Suppressor macrophage (primary cell): ENCODE measurements at places on chromosomes 1 and 21.

GRCh38 chr1:109111386-109112055 is 2.4 kb upstream of the ELAPOR1 start:
- peak; percentile 65 for DNase-seq

- no peak for DNase-seq
These were observed 8.1 kb downstream of the TFF3 start for GRCh38 chr21:42307106-42307505.

DNA sequence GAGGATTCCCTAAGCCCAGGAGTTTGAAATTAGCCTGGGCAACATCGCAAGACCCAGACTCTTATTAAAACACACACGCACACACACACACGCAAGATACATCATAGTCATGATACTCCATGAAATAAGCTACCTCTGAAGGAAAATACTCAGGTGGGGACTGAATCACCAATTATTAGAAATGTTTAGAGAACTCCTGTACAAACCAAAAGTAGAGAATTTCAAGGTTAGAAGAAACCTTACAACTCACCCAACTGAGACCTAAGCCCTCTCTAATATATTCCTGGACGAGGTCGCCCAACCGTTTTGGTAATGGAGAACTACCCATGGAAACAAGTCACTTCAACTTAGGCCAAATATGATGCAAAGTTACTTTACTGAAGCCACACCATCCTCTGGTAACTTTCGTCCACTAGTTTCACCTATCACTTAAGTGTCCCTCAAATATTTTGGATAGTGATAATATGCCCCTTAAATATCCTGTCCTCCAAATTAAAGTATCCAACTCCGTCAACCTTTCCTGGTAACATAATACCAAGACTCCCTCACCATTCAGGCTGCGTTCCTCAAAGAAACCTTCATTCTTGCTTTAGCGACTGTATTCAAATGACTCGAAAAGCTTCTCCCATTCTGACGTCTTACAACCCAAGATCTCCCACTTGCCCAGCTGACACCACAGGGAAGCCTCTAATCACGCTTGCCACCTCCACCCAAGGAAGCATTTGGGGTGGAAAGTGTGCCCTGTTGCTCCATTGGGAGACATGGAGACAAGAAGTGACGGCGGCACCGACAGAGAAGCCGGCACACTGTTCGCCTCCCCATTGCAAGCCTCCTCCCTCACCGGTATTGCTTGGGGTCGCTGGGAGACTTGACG is 856 bp downstream of the NRDC start:
- peak; percentile 72 for DNase-seq

DNA sequence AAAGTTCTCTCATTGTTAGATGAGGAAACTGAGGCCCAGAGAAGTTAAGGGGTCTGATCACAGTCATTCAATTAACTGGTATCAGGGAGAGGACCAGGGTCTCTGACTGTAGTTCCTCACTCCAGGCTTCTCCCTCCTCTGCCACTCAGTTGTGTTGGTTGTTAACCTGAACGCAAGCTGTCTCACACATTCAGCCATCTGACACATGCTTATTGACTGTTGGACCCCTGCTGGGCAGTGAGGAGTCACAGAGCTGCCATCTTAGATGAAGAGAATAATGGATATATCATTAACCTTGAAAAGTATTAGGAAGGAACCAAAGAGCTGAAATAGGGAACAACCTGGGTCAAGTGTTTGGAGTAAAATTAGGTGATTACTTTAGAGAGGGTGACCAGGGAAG is 194.8 kb downstream of the ZZZ3 start:
- no peak for DNase-seq

DNA sequence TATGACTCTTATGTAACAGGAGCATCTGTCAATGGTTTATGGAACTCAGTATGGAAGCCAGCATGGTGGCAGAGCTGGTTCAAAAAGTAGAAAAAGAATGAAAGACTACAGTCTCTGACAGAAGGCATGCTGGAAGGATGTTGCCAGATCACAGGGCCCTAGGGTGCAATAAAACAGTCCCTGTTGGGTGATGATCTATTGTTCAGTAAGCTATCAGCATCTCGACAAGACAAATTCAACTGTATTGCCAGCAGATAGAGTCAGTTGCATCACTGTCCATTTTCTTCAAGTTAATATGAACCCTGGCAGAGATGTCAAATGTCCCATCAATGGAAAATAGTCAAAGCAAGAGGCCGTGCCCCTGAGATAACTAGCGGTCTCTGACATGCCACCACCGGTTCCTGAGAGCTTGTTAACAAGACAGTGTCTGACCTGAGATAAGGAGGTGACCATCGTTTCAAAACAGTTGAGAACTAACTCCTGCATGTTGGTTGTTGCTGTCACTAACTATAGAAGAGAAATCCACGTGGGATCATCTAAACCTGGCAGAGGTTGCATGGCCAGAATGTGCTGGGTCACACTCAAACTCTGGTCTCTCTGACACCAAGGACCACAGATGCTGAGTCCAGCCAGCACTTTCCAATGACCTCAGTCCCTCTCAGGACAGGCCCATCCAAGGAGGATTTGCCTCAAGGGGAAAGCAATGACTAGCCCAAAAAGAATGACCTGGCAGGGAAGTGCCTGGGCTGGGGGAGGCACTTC is 125.9 kb downstream of the RIPK4 start:
- DNase-seq = no peak

DNA sequence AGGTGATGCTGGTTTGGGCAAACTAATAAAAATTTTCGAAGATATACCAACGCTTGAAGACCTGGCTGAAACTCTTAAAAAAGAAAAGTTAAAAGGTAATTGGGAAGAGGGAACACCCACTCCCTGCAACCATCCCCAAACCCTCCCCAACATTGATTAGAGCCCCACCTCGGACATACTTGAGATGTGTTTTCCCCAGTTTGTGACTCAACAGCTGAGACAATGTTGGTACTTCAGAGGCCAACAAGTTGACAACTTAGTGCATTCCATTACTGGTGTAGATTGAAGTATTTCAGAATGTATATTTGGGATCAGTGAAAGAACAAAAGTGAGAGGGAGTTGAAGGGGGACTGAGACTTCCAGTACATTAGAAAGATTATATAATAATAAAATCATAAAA is 5.1 kb downstream of the IFI16 start:
- DNase-seq = no peak

GRCh38 chr1:18511874-18512150 is 31.1 kb downstream of the KLHDC7A start:
- no peak for DNase-seq

DNA sequence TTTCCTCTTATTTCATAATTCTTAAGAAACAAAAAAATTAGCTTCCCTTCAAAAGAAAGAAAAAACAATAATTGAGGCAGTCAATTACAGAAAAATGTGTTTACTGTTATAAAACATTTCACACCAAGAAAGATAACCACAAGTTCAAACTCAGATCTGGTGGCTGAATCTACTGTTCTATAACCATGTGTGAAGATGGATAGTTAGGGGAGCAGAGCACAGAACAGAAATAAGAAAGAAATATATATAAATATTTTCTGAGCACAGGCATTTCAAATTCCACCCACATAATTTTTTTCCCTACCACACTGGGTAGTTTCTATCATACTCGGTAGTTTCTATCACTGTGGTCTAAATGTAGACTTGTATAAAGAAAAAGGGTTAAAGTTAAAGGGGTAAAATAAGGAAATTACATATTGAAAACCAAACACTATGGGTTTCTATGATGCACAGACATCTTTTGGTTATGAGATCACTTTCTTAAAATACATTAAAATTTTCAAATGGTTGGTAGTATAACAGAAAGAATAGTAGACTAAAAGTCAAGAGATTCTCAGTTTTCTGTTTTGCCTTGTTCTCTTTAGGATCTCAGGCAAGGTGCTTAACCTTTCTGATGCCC is 10.8 kb downstream of the LYST start:
- no peak for DNase-seq

DNA sequence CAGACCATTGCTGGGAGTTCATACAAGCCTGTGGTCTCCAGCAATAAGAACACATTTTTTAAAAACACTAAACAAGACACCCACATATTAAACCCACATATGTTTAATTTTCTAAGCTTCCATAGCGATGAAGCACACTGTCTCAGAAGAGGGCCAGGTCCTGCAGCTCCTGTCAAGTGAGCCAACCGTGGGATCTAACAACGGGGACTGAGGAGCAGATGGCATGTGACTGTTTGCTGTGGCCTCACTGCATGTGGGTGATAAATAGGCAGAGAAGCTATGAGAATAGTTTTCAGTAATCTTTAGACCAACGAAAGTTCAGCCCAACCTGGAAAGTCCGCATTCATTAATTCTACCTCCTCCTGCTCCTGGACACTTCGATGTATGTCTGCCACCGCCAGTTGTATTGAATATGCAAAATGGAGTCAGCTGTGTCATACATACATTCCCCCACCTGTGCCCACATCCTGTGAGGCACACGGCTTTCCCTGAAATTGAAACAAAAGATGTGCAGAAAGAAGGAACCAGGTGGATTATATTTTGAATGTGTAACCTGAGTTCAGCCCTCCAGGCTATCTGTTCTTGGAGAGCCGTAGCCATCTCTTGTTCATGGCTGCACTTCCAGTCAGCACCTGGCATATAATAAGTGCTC is 88.2 kb downstream of the MIS18A start:
- DNase-seq = no peak

GRCh38 chr1:112457241-112457640 is 51.5 kb upstream of the WNT2B start:
- DNase-seq = no peak

DNA sequence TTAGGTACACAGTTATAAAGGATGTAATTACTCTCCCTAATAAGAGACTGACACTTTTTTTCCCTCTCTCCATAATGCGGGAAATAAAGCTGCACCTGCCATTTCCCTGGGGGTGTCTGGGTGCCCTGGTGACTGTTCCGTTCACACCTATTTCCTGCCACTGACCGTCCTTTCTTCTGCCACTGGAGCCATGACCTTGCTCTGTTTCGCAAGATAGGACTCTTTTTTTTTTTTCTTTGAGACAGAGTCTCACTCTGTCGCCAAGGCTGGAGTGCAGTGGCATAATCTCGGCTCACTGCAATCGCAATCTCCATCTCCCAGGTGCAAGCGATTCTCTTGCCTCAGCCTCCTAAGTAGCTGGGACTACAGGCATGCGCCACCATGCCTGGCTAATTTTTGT is 66.1 kb upstream of the SERBP1 start:
- no peak for DNase-seq

DNA sequence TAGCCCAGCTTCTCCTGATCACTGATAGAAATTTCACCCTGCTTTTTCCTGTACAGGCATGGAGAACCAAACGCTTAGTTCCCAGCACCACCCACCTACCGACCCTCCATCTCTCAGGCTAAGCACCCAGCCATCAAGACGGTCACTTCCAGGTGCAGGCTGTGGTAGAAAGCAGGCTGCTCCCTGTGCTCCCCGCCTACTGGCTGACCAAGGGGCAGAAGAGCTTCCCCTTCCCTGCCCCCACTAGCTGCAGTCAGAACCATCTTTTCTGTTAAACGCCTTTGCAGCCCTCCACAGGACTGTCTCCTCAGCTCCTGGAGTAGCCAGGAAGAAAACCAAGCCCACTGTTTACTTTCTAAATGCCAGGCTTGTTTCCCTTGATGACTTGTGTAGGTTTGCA is 23.0 kb downstream of the SPATA46 start:
- peak; percentile 40 for DNase-seq

DNA sequence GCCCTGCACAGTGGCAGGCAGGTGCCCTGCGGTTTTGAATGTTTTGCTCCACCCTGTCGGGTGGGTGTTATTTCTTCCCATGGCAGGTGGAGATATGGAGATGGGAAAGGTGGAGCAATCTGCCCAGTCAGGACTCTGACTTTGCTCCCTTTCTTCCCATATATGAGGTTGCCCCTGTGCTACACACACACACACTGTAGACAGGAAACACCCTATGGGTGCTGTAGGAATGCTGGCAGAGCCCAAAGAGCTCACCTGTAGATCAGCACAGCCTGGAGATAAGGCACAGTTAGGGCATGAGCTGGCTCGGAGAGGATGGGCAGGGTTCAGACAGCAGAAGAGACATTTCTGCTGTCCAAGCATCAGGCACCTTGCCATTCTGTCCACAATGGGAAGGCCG is 246.0 kb upstream of the AJAP1 start:
- no peak for DNase-seq

- peak; percentile 70 for DNase-seq
These were observed 150.1 kb downstream of the PLXNA2 start for GRCh38 chr1:208093754-208094719.

DNA sequence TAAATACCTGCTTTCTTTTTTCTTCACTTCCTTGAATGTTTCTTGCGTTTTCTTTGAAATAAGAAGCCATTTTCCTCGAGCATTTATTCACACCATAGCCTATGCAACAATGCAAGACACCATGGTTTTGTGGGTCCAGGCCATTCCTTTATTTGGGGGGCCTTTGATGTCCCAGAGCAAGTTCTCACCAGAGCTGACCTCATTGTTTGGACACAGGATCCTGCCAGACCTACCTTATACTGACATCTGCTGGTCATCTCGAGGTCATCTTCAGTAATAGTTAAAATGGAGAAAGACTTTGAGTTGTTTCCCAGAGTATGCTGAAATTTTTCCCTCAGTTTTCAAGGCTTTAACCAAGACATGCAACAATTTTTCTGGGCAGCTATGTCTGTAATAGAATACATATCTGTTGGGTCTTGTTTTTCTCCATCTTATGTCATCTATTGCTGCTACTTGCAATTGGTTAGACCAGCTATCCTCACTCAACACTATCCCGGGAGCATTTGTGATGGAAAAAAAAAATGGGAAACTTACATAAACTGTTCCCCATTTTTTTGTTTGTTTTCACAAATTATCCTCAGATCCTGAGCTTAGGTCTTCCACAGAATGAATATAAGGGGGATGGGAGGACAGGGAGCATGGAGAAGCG is 34.0 kb upstream of the BACE2 start:
- DNase-seq = peak; percentile 50

DNA sequence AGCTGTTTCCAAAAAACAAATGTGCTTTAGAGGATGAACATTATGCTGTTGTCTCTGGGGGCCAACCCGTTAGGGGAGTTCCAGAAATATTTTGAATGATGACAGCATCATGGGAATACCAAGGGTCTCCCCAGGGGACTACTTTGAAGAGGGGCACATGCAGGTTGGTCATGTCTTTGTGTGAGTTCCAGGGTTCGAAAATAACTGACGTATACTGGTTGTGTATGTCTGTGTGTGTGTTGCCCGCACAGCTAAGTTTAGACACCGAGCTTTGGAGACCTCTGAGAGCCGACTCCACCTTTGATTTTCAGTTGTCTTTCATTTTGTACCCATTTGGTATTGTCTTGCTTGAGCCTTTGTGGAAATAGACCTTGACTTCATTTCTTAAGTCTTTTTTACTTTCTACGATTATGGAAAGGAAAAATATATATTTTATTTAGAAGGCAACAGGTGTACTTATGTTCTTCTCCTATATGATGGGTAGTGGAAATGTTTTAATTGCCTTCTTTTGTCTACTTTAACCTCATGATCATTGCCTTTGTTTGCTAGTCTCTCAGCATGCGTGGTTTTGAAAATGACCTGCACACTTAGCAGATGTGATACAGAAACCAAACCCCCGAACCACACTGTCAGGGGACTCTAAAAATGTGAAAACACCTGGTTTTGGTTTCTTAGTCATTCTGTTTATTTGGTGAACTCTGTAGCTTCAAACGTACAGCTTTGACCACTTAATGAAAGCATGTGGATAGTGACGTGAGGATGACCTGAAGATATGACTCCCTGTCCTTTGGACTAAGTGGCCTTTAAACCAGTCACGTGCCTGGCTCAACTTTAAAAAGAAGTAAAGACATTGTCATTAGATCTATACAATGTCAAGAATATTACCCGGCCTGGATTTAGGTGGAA is 56.5 kb downstream of the GALNT2 start:
- no peak for DNase-seq

GRCh38 chr1:222454782-222455181 is 93.1 kb downstream of the HHIPL2 start:
- DNase-seq = no peak

GRCh38 chr1:209657140-209657879 is 5.1 kb upstream of the LAMB3 start:
- peak; percentile 77 for DNase-seq
